ENCODE measurements at places on chromosomes 16 and 17.

DNA sequence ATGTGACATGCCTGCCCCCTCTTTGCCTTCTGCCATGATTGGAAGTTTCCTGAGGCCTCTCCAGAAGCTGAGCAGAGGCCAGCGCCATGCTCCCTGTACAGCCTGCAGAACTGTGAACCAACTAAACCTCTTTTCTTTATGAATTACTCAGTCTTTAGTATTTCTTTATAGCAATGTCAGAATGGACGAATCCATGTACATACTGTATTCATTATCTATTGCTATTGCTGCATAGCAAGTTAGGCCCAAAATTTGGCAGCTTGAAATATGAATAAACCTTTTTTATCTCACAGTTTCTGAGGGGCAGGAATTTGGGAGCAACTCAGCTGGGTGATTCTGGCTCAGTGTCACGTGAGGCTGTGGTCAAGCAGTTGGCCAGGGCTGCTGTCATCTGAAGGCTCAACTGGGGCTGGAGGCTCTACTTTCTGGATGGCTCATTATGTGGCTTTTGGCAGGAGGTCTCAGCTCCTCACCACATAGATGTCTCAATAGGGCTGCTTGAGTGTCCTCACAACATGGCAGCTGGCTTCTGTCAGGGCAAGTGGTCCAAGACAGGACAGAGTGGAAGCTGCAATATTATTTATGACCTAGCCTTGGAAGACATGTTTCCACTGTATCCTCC is 40.0 kb downstream of the SOCS1 start:
- DNase-seq, result no peak

- DNase-seq, result no peak
Measured at GRCh38 chr17:1606352-1606985, 22.2 kb downstream of the SLC43A2 start.

DNA sequence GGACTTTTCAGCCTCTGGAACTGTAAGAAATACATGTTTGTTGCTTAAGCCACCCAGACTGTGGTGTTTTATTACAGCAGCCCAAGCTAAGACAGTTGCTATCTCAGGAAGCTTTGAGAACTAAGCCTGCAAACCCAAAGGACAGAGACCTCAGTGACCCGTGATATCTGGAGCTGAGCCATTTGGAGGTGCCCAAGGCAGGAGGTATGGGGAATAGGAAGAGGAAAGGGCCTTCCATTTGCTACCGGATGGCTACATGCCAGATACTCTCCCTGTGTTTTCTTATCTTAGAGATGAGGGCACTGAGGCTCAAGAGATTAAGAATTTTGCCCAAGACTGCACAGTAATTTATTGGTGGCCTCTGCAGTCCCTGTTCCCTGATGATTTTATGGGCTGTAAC is 622.1 kb upstream of the CDH5 start:
- DNase-seq, result no peak

DNA sequence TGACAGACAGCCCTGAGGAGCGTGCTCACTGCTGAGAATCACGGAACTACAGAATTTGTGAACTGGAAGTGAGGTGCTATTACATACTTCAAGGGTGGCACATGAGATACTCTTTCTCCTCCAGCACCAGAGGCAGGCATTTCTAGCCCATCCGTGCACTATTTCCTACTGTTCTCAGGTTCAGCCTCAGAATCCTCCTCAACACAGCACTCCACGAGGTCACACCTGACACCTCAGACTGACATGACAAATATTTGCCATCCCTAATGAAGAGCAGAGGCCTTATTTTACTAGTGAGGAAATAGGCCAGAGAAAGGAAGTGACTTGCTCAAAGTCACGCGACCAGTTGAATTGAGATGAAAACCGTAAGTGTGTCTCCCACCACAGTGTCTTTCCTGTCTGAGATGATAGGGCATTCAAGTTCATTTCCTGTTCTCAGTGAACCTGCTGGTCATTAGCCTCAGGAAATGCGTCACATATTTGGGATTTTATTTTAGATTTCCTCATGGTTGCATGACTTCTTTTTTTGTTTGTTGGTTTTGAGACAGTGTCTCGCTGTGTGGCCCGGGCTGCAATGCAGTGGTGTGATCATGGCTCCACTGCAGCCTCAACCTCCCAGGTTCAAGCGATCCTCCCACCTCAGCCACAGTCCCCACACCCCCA is 23.6 kb downstream of the SEZ6 start:
- DNase-seq, result no peak

DNA sequence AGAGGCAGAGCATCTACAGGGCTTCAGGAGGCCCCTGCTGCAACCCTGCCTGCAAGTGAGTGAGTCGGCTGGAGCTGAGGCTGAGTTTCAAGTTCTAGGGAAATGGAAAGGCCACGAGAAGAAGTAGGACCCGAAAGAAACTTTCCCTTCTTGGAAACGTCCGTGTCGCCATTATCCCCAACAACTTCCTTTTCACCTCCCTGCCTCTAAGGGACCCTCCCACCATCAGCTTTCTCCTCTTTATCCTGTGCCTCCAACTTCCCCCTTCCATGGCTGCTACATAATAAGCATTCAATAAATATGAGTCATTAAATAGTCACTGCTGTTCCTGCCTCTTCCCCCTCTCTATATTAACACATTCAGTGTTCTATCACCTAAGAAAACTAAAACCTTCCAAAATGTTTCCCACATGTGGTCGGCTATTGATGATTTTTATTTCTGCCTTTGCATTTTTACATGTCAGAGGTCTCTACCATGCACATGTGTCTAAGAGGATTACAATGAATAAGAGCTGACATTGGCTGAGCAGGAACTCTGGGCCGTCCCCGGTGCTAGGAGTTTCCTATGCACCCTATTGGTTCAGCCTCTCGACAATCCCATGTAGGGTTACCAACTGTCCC is 115.9 kb upstream of the TNRC6C start:
- no peak for DNase-seq

- no peak for DNase-seq
Measured at GRCh38 chr17:81160747-81161453, 4.4 kb upstream of the PVALEF start.

DNA sequence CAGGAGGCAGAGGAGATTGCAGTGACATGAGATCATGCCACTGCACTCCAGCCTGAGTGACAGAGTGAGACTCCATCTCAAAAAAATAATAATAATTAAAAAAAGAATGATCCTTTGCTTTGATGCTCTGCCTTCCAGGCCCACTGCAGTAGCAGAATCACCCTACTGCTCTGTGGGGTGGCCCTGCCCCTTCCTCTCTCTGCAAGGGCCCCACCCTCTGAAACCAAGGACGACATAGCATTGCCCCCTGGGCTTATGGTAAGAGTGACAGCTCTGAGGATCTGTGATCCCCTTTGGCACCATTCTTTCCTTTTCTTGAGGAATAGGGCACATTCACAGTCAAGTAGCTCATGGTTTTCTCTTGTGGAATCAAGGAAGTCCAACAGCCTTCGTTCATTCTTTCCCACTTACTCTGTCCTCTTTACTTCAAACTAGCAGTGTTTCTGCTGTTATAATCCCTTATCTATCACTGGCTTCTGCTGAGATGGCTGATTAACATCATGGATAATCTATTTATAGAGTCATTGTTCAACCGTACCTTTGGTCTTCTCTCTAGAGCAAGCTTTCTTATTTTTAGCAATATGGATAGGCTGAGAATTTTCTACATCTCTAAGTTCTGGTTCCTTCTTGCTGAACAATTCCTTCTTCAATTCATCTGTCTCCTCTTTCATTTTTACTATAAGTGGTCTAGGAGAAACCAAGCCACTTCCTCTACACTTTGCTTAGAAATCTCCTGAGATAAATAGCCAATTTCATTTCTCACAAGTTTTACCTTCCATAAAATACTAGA is 14.1 kb downstream of the RAD51C start:
- DNase-seq, result no peak

- DNase-seq, result no peak
Measured at GRCh38 chr17:46024590-46024989, 25.5 kb downstream of the STH start.

GRCh38 chr16:69497876-69498596 is 67.7 kb upstream of the NFAT5 start:
- DNase-seq, result no peak

GRCh38 chr17:82236142-82236971 is 7.5 kb downstream of the SLC16A3 start:
- DNase-seq, result peak; percentile 78

- DNase-seq, result no peak
Measured at GRCh38 chr17:39361064-39361463, 40.4 kb downstream of the FBXL20 start.

- peak; percentile 47 for DNase-seq
Measured at GRCh38 chr16:89374393-89374960, 115.9 kb downstream of the ANKRD11 start.

Data from cerebellum (tissue), 4 donors.